ENCODE measurements at places on chromosomes 7 and 10.

DNA sequence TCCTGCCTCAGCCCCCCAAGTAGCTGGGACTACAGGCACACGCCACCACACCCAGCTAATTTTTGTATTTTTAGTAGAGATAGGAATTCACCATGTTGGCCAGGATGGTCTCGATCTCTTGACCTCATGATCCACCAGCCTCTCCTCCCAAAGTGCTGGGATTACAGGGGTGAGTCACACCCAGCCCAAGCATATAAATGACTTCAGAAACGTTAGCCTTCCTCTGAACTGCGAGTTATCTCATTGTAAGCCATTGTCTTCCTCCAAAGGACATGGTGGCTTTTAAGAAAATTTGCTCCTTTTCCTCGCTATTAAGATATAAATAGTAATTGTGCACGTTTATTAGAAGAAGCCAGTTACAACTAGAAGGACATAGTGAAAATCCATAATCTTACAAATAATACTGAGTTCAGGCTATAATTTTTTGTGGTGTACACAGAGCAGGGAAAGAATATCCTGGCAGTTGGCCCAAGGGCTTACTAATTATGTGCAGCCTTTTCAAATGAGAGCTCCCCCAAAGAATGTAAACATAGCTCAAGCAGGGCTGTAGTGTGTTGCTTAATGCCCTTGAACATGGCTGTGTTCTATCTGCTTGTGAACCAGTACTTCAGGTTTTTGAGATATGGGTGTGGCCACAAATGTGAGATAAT, 495.8 kb downstream of the PARD3 start:
- peak; percentile 75 for DNase-seq

GRCh38 chr10:73872190-73872710, 2.1 kb downstream of the CAMK2G start:
- DNase-seq: no peak

- DNase-seq: no peak
Observed at GRCh38 chr7:74412603-74413002, 41.1 kb upstream of the GTF2IRD1 start.

- no peak for DNase-seq
Observed at GRCh38 chr10:119644205-119644814, 6.9 kb upstream of the BAG3 start.

DNA sequence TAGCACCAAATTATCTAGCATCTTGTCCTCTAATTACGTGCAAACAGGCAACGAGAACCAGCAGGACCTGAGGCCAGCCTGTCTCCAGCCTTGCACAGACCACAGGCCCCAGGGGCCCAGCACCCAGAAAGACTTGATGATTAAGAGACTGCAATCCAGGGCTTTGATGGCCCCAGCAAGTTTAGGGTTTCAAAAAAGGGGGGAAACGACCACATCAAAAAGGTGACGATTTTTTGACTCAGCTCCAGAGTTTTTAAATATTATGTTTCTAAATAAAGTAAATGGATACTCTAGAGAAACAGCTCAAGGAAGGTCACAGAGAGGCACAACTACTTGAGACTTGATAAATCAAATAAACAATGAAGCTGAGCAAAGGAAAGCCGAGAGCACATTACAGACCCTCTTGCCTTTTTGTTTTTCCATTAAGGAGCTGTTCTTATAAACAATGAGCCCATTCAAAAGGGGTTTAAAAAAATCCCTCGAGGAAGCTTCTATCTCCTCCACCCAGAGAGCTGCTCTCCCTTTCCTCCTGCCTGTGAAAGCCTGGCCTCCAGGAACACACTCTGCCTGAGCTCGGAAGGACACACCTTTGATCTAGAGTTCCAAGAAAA, 44.1 kb downstream of the GLI3 start:
- DNase-seq: no peak

- DNase-seq: no peak
Observed at GRCh38 chr7:41771717-41772116, 68.8 kb upstream of the INHBA start.

Data from AG09309 (cell line).